ENCODE measurements at places on chromosomes 5 and 9. TPM values are rescaled to one million over a fixed set of nuclear protein-coding genes. Genes with fewer than 3 reads are reported as not detected.

Gene OR1Q1
- total RNA-seq = not detected

Gene PRRX2
- 4.9 TPM for total RNA-seq

Gene GPX3
- total RNA-seq = 4.9 TPM

GRCh38 chr9:37918665-37919170, 14.8 kb upstream of the SLC25A51 start:
- DNase-seq = no peak

DNA sequence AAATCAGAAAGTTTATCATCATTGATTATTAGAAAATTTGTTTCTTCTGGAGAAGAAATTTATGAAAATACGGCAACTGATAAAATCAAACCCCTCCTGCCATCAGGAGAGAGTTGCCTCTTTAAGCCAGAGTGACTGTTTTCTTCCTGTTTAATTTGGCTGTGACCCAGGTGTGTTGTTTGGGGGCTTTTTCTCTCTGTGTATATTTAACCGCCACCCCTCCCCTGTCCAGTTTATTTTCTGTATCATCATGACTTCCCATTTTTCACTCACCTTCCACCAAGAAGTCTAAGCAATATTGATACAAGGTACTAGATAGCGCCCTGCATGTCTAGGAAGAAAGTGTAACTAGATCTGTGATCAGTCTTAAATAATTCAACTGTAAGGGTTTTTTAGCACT, 50.1 kb downstream of the FAM78A start:
- DNase-seq = no peak

DNA sequence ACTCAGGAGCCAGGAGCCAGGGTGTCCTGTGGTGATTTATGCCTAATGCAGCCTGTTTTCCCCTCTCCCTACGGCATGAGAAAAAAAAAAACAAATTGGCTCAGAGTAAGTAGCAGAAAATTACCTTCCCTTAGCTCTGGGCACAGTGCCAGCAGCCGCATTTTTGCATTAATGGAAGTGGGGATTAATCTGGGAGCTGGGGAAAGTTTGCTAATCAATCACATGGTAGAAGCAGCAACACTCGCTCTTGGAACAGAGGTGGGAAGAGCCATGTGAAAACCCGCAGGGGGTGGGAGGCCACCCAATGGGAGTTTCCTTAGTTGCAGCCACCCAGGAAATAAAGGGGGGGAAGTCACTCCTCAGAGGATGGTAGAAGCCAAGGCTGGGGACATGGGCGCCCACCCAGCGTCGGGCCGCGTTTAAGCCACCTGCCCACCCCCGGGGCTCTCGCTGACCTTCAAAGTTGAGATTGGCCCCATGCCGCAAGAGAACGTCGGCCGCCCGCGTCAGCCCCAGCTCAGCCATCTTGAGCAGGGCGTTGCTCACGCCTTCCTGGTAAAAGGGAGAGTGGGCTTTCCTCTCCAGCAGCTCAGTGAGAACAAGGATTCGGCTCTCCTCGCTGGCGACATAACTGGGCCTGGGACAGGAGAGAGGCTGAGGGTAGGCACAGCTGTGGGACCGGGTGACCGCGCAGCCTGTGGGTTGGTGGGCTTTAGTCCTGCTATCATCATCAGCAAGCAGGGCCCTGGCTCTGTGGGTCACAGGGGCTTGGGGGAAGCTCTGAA, 1.7 kb downstream of the ASB6 start:
- no peak for DNase-seq

GRCh38 chr9:115202960-115203751, 85.2 kb upstream of the TNC start:
- DNase-seq = no peak

DNA sequence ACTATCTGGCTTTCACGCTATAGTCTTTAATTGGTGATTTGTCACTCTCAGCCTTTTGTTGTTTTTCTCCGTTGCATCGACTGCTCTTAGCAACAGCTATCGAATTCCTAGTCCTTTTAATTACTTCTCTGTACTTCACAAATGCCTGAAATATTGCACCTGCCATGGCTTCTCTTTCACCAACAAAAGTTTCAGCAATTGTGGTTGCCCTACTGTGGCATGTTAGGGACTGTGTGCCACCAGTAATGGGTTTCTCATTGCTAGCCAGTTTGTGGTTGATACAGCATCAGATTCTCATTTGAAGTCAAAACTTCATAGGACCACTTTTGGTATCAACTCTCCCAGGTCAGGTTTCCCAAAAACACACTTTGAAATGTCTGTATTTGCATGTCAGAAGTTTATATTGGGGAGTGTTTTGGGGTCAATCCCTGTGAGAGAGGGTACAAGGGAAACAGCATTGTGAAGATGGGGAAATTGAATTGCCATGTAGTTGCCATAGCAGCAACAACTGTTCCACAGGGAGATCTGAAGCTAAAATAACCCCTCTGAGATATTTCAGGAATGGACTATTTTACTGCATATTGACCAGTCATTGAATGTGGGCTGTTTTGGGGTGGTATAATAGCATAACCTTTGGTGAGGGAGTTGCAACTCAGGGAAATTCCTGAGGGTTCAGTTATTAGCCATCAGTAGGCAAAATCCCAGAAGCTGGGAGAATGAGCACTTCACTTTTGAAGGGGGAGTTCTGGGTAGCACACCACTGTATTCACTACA, 99.2 kb downstream of the WDR70 start:
- DNase-seq = no peak
